ENCODE measurements at places on chromosomes 11 and 22.

- no peak for DNase-seq
Observed at GRCh38 chr11:70618431-70619101, 220.2 kb downstream of the CTTN start.

DNA sequence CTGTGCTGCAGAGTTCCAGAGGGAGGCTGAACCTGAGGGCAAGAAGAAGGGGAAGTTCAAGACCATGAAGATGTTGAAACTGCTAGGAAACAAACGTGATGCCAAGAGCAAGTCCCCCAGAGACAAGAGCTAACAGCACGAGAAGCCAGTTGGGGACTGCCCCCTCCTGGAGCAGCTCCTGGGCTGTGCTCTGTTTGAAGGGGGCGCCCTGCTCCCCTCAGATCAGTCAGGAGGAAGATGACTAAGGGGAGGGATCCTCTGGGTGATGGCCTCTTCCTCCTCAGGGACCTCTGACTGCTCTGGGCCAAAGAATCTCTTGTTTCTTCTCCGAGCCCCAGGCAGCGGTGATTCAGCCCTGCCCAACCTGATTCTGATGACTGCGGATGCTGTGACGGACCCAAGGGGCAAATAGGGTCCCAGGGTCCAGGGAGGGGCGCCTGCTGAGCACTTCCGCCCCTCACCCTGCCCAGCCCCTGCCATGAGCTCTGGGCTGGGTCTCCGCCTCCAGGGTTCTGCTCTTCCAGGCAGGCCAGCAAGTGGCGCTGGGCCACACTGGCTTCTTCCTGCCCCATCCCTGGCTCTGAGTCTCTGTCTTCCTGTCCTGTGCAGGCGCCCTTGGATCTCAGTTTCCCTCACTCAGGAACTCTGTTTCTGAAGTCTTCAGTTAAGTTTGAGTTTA lies 12.6 kb downstream of the C22orf23 start:
- DNase-seq = no peak

- no peak for DNase-seq
Observed at GRCh38 chr11:127126986-127127385, 126.4 kb upstream of the KIRREL3 start.

DNA sequence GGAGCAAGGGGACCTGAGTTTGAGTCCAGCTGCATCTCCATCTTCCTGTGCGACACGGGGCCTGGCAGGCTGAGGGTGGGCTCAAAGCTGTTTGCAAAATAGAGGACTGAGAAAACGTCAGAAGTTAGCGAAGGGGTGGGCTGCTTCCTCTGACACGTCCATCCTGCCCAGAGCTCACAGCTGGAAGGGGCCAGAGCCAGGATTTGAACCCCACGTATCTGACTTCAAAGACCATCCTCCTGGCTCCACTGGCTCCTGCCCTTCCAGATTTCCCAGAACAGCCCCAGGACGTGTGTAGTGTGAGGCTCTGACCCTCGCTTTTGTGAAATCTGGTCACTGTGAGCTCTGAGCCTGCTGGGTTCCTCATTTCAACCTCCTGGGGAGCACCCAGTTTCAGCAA lies 56.3 kb downstream of the CD82 start:
- DNase-seq = no peak

DNA sequence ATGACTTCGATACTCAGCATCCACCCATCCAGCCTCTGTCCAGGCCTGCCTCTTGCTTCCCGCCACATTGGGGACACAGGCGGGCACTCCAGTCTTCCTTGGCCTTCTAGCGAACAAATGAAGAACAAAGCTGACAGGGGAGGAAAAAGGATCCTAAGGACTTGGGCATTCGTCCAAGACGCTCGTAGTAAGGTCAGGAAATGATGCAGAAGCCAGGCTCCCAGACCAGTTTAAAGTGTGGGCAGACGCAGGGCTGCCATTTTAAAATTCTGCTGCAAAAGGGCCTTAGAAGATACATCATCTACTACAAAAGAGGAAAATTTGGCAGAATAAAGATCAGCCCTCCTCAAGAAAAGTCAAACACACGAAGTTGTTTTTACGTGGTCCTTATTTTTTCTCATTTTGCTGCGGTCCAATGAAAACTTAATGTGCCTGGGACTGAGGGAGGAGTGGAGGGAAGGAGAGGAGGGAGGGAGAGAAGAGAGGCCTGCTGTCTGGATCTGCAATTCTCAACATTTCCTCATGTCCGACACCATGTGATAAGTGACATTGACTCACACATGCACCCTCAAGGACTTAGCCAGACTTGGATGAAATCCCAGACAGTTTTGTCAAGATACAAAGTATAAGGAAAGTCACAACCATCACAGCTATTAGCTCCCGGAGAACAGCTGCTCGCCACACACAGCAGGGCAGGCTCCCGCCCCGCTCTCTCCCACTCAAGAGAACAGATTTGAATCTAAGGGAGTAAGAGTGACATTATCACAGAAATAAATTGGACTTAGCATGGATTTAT lies 5.7 kb downstream of the DNAL4 start:
- no peak for DNase-seq

Measured in stimulated activated CD4-positive, alpha-beta T cell treated with anti-CD3 and anti-CD28 coated beads, TNF-alpha, amount 100 ng/mL, for 1 hour (primary cell).